Cortex of kidney (tissue), 1 donor: ENCODE measurements at places on chromosomes 2 and 18.

GRCh38 chr2:222506230-222506935 lies 82.0 kb downstream of the SGPP2 start:
- DNase-seq: no peak

DNA sequence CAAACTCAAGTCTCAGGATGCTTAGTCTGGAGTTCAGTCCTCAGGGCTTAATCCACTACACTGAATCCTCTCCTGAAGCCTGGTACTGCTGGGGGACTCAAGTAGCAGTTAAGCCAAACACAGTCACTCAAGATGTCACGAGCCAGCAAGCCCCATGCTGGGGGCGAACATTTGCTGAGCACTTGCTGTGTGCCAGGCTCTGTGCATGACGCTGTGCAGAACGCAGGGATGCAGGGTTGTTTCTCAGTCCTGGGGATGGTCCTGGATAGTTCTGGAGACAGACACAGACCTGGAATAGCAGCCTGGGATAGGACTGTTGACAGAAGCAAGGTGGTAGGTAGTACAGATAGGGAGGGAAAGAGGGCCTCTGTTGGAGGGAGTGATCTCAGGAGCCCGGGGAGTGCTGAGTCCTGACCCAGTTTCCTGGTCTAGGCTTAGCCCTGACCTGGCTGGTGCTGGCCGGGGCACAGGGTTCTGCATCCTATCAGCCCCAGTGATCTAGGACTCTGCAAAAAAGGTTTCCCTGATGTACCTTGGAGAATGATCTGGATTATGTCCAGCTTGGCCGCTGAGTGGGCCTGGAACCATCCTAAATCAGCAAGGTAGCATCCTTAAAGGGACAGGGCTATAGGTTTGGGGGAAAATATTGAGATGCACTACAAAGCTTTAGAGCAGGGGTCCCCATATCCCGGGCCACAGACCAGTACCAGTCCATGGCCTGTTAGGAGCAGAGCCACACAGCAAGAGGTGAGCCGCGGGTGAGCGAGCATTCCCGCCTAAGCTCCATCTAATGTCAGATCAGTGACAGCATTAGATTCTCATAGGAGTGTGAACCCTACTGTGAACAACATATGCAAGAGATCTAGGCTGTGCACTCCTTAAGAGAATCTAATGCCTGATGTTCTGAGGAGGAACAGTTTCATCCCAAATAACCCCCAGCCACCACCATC lies 54.7 kb upstream of the OTOF start:
- DNase-seq: no peak

DNA sequence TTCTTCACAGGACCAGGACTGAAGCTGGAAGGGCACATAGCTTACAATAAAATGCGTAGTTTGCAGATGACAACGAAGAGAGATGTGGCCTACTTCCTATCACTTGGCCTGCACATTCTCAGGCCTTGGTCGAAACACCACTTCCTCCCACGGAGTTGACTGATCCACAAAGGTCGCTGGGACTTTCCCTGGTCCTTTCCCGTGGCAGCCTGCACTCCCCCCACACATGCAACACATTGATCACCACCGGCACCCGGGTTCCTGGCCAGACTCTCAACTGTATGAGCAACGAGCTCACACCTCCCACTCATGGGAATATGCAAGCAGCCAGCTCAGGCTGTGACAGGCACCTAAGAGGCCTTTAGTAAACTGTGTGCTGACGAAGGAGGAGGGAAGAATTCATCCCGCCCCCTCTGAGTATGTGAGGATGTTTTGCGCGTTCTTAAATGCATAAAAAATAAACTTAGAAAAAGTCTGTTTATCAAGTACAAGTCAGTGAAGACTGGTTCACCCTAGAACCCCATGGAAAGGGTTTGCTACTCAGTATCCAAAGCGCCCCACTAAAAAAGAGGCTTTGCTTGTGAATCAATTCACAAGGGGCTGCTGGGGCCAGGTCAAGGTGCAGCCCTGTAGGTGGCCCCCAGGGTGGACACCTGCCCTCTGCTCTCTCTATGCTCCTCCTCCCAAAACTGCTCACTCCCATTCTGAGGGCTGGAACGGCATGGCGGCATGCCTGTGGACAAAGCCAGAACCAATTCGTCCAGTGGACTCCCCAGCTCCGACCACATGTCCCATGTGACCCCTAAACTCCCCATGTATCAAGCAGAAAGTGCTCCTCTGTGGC lies 154.3 kb downstream of the EIPR1 start:
- DNase-seq: no peak

DNA sequence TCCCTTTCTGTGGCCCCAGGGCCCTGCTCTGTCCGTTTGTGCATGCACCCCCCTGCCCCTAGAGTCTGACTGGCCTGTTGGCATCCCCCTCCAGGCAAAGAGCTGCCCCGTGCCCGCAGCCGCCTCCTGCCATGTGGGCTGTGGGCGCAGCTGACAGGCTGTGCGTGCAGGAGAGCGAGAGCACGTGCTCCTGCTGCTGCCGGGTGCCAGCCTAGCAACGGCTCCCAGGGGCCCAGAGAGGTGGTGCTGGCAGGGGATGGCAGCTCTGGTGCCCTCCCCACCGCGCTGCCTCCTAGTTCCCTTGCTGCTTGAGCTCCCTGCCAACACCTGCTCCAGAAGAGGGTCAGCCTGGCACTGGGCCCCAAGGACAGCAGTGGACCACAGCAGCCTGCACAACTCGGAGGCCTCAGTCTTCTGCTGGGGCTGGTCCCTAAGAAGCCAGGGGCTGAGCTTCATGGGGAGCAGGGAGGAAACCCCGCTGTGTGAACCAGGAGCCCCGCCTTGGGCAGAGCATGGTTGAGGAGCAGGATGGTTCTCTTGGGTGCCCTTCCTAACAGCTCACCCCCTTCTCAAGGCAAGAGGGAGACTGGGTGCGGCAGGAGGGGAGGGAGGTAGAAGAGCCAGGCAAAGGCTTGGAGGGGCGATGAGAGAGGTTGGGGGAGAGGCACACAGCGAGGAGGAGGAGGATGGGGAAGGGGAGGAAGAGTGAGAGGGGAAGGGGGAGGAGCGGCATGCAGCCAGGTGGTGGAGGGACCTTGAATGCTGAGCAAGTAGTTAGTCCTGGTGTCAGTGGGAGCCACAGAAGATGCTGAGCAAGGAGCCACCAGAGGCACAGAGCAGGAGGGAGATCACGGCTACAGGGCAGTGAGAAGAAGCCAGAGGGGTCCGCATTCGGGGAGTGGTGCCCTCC lies 23.8 kb upstream of the PTMA start:
- no peak for DNase-seq

DNA sequence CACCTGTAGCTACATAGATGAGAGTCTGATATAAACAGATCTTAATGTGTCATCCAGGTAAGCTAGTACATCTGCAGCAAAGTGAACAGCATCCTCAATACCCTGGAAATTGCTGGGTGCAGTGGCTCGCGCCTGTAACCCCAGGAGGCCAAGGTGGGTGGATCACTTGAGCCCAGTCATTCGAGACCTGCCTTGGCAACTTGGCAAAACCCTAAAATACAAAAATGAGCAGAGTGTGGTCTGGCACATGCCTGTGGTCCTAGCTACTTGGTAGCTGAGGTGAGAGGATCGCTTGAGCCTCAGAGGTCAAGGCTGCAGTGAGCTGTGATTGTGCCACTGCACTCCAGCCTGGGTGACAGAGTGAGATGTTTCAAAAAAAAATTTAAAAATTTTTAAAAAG lies 233.9 kb upstream of the SP5 start:
- no peak for DNase-seq

DNA sequence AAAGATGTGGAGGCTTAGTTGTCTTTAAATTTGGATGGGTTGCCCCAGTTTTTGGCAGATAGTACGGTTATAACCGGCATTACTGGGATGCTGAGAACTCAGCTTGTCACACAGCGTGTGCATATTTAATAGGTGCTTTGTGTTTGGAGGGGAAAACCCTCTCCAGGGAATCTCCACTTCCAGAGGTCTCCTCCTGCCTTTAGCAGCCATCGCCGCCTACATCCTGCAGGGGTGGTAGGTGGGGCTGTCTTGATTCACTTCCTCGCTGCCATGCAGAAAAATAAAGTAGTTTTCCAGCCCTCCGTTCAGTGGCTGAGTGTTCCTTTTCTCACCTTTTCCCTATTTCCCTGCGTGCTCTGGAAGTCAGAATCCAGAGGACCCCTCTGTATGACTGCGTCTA lies 76.4 kb downstream of the ITGB1BP1 start:
- no peak for DNase-seq

- DNase-seq: no peak
These were observed 188.1 kb upstream of the ETAA1 start for GRCh38 chr2:67208887-67209500.

DNA sequence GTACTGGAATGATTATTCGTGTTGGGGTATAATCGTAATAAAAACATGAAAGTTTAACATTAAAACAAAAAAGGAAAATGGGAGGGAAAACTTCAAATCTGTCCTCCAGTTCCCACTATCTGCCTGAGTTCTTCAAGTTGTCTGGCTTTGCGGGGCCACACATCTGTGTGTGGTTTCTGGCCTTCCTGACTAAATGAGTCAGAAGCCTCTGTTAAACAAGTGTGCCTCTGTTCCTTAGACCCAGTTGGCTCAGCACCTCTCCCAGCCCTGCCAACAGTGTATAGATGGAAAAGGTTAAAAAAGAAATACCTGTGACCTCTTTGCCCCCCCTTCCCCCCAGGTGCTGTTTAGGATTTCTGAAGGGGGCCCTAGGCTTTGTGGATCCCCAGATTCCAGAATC lies 30.2 kb downstream of the XDH start:
- DNase-seq: no peak

DNA sequence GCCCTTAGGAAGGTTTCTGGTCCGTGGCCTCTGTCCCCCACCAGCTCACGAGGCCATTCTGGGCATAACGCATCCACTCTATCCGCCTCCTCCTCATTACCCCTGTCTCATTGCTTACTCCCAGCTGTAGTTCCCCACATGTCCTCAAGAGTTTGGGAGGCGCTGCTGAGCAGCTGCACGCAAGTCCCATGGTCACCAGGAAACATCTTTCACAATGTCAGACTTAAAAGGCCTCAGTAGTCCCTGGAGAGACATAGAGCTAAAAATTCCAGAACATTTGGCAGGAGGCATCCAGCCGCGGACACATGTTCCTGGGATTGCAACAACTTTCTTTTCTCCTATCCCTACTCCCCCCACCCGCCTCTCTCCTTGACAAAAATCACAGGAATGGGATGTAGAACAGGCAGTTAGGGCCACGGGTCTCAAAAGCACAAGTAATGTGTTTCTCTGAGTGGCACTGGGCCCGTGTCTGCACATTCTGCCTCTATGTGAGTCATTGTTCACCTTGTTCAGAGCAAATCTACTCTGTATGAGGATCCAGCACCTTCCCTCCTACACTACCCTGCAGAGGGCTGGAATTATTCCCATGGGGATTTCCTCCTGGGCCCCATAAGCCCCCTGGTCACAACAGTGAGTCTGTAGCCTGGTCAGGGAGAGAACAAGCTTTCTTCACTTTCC lies 8.1 kb downstream of the LBH start:
- DNase-seq: no peak

DNA sequence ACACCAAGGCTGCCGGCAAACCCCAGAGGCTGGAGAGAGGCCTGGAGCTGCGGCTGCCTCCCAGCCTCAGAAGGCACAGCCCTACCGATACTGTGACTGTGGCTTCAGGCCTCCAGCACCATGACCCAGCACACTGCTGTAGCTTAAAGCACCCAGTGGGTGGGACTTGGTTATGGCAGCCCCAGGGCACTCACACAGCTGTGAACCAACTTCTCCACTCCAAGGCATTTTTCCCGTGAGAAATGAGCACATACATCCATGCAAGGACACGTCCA lies 199.5 kb downstream of the NDUFA10 start:
- DNase-seq: no peak

- DNase-seq: no peak
These were observed 455.2 kb downstream of the THSD7B start for GRCh38 chr2:137220438-137220993.

GRCh38 chr2:101704046-101704466 lies 6.5 kb downstream of the MAP4K4 start:
- DNase-seq: no peak

DNA sequence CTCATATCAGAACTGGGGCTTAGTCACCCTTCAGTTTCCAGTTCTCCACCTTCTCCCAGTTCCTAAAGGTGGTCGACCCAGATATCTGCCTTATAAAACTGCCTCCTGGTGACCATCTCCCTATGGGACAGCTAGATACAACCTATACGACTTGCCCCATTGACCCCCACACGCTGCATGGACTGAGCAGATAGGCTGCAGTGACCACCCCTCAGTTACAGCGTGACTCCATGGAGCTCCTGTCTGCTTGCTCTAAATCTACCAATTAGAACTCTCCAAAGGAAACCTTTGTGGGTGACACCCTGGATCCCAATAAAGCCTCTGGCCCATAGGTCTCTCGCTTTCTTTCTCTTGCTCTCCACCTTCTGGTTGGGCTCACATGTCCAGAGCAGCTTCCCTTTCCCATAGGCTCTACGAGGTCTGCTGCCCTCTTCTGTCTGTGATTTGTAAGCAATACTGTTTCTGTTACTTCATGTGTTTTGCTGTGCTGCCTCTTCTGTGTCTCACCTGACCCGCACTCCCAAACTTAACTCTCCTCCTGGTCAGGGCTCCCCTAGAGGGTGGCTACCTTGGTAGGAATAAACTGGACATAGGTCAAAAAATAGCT lies 971.3 kb upstream of the FAM98A start:
- DNase-seq: no peak

GRCh38 chr2:25617948-25618646 lies 55.3 kb downstream of the DTNB start:
- DNase-seq: no peak

DNA sequence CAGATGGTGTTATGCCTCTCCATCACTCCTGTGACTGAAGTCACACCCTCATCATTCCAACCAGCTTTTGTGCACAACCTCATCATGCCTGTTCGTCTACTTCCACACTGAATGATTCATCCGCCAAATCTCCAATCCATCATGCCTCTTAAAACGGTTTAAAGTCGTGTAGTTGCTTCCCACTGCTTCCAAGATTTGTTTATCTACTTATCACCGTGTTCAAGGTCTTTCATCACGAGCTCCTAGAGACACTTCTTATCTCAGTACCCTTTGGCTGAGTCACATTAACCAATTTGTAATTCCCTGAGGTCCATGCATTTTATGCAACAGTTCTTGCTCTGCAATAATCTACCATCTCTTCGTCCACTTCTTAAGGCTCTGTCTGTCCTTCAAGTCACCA lies 592.3 kb upstream of the ID2 start:
- no peak for DNase-seq

- DNase-seq: no peak
These were observed 139.6 kb downstream of the CABLES1 start for GRCh38 chr18:23274638-23275482.

GRCh38 chr18:23498877-23499276 lies 4.4 kb upstream of the RMC1 start:
- DNase-seq: no peak
